Activated T-cell treated with anti-CD3 and anti-CD28 coated beads for 48 hours (primary cell): ENCODE measurements at places on chromosomes 1 and 21.

DNA sequence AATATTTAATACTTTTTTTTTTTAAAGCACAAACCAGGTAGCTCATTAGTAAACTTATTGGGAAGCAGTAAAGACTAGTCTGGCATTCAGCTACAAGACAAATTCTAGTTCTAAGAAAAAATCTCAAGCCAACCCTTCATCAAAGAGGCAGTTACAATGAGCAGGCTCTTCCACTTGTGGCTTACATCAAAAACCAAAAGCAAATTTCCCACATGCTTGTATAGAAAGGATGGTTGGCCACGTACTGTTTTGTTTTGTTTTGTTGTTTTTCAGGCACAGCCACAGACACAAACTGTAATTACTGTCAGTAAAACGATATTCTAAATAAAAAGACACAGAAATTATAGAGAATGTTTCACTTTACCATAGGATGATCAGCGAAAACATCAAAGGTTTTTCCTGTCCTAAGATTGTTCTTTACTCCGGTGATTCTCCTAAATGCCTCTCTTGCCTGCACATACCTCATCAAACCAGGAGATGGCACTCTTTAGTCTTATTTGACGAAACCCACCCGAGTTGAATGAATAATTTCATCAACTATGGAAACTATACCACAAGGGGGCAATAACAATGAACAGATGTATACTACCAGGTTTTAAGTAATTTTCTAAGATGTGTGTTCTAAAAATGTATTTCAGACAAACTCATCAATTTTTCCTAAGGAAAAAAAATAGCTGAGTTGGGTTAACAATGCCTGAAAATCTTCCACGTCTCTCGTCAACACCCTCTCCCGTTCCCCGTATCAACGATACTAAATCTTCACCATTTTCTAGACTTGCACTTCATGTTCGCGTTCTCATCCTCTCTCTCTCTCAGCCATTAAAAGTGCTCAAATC lies 26.9 kb downstream of the RPL5 start:
- peak; percentile 15 for DNase-seq

DNA sequence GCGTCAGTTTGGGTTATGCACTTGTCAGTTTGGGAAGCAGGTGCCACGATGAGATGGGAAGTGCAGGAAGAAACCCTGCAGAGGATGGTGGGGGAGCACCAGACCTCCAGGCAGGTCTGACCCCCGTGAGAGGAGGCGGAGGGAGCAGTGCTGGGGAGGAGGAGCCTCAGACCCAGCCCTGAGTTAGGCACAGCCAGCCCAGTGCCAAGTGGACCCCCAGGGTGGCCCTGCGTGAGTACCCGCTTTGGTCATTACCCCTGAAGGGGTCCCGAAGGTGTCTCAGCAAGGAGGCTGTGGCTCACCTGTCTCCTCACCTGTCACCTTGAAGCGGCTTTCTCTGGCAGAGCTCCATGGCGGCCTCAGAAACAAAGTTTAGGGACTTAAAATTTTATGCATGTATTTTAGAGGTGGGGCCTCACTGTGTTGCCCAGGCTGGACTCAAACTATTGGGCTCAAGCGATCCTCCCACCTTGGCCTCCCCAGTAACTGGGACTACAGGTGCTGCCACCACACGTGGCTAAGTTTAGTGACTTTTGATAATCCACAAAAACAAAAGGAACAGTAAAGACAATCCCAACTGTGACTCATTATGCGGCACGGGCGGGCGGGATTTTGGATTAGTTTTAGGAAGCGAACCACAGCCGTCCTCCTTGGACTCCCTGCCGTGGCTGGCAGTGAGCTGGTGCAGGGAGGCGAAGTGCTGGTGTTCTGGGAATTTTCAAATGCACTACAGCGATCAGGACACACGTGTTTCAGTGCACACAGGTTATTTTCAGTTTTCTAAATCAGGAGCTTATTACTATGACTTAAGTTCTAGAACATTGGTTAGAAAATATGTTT lies 4.7 kb downstream of the AGPAT3 start:
- DNase-seq = no peak

GRCh38 chr21:21530680-21531079 lies 532.5 kb downstream of the NCAM2 start:
- no peak for DNase-seq

- no peak for DNase-seq
Observed at GRCh38 chr1:208240662-208241355, 3.4 kb downstream of the PLXNA2 start.

DNA sequence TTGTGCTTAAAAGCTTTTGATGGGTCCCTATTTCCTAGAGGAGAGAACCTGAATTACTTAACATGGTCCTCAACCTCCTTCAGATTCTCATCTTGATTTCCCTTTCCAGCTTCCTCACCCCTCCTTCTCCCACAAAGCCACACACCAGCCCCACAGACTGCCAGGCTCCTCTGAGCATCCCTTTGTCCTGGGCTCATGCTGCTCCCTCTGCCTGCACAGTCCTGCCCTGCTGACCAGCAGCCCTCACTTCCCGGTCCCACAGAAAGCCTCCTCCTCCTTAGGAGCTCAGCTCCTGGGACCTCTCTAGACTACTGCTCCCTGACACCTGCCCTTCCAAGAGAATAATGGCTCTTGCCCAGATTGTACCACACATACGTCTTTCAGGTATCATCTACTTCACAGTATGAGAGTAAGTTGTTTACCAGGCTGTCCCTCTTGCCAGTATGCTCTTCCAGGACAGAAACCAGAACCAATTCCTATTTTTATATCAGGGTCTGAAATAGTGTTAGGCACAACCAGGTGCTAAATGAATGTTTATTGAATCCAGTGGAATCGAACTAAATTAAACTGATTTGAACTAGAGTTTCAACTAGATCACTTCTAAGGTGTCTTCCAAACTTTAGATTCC lies 373.4 kb downstream of the LMX1A start:
- no peak for DNase-seq

GRCh38 chr21:24428591-24429199 lies 1178.6 kb downstream of the MRPL39 start:
- no peak for DNase-seq

DNA sequence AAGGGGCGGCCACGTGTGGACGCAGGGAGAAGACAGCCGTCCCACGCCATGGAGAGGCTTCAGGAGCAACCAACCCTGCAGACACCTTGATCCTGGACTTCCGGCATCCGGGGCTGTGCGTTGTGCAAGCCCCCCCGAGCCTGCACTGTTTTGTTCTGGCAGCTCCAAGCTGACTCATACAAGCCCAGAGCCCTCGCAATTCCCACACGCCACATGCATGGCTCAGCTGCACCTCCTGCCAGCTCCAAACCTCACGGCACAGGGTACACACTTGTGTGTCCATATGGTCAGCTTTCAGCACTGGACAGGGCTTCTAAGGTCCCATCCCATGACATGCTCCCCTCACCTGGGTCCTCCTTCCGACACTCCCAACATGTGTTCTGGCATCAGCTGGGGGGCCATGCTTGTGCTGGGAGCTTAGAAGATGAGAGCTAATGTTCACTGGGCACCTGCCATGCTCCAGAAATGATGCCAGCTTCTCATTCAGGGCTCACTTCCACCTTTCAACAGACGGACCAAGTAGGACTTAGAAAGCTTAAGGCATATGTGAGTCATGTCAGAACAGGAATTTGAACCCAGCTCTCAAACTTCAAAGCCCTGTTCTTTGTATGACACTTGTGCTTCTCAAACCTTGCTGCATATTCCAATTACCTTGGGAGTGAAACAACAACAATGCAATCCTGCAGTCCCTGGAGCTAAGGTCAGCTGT lies 137.3 kb downstream of the PGBD5 start:
- DNase-seq = no peak

DNA sequence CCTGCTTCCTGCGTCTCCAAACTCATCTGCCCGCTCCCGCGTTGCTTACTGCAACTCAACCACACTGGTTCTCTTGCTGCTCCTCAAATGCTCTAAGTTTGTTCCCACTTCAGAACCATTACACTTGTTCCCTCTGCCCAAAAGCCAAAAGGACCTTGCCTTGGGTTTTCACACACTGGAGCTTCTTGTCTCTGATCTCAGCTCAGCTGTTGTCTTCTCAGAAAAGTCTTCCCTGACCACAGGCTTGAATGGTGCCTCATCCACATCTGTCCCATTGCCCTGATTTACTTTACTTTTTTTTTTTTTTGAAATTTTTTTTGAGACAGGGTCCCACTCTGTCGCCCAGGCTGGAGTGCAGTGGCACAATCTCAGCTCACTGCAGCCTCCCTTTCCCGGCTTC lies 44.3 kb upstream of the SYT14 start:
- DNase-seq = no peak

DNA sequence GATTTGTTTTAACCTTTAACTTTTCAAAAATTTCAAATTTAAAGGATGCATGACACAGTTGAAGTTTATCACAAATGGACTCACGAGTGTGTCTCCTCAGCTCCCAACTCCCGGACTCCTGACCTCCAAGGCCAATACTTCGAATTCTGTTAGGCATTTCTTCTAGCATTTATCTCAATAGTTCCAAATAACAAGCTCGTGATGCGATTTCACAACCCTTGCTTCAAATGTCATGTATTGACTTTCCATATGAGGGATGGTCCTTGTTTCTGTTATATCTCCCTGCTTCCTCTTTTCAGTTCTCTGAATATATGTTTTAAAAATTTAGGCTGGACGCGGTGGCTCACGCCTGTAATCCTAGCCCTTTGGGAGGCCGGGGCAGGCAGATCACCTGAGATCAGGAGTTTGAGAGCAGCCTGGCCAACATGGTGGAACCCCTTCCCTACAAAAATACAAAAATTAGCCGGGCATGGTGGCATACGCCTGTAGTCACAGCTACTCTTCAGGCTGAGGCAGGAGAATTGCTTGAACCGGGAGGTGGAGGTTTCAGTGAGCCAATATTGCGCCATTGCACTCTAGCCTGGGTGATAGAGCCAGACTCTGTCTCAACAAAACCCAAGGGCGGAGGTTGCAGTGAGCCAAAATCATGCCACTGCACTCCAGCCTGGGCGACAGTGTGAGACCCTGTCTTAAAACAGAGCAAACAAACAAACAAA lies 52.0 kb upstream of the TINAGL1 start:
- DNase-seq = no peak

- DNase-seq = no peak
Observed at GRCh38 chr1:151036356-151036755, at the start of gene BNIPL. BNIPL (plus strand) TSS chr1:151036586; CDS start chr1:151036726, 140 bp downstream.

DNA sequence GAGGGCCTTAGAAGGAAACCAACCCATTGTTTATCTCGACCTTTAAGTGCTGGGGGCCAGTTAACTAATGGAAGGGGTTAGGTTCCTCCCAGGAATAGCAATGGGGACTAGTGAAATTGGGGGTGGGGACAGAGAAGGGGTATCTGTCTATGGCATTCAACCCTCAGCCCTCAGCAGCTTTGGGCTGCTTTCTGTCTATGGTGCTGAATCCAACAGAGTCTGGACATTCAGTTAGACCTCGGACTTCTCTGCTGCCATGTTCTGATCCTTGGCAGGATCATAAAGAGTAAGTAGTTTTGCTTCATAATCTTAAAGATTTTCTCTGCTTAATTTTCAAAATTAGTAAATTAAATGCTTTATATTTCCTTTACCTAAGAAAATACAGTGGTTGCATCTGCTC lies 2.6 kb upstream of the EPHA10 start:
- DNase-seq = no peak

- peak; percentile 81 for DNase-seq
Observed at GRCh38 chr1:32335790-32336590, at the start of gene MARCKSL1. MARCKSL1 (minus strand) TSS chr1:32336233; CDS start chr1:32336033, 200 bp downstream.

GRCh38 chr21:43024439-43025136 lies 50.2 kb downstream of the PKNOX1 start:
- no peak for DNase-seq

GRCh38 chr1:6148497-6149241 lies 31.5 kb downstream of the CHD5 start:
- peak; percentile 73 for DNase-seq

DNA sequence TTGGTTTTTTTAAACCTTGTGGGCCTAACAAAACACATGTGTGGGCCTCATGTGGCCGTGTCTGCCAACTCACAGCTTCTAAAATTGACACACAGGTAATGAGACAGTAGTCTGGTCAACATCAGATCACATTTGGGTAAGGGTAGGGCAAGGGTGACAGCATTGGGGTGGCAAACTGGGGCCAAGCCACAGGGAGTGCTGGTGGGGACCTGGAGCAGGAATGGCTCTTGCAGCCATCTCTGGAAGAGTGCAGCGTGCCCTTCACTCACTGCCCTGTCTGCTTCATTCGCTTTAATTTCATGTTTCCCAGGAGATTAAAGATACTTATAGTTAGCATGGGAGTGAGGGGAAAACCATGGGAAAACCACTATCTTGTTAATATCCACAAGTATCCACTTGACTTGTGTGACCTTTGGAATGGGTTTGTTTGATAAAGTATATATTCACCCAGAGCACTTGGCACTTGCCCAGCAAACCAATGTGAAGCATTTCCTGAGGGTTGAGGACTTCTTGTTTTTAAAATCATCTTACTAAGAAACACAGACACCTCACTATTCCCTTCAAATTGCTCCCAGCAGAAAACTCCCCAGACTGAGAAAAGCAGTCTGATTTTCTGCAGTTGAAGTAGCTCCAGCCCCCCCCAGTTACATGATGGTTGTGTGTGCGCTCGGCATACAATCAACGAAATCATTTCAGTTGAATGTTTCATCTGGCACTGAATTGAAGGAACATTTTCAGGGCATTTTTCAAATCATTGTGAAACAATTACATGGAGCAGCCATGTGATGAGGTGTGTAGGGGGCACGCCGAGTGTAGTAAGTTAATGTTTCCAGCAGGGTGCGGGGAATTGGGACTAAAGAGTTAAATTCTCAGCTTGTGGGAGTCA lies 175.7 kb downstream of the VPS13D start:
- no peak for DNase-seq

- no peak for DNase-seq
Observed at GRCh38 chr1:116370181-116370580, 2.9 kb upstream of the ATP1A1 start.

DNA sequence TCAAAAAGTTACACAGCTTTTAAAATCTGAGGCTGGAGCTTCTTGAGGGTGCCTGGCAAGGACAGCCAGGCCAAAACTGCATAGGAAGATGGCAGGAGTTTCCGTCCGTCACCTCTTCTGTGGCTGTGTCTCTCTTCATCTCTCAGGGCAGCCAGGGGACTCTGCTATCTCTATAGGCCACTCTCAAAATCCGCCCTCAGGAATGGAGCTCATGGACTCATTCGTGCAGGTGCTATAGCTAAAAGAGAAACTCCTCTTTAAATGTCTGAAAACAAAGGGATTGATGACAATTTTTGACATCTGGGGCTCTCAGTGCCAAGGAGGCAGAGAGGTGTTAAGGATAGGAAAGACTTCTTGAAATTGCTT lies 27.2 kb downstream of the OVAAL start:
- no peak for DNase-seq

DNA sequence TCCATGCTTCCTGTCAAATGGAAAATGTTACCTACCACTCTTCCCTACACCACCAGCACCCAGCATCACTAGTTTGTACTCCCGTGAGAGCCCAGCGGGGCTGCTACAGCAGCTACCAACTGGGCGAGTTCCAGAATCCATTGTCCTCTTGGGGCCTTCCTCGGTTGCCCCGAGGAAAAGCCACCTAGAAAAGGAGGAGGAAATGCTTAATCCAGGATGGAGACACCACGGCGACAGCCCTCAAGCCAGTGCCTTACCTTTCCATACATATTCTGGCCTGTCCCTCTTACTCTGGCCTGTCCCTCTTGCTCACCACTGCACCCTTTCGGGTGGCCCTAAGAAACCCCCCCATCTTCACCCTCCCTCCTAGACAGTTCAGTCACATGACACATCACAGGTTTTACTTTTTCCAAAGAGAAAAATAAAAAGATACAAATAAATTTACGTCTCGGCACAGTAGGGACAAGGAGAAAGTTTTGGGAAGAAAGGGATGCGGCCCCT lies 478 bp downstream of the RIT1 start:
- no peak for DNase-seq
